ENCODE measurements at places on chromosomes 1 and 21.

- DNase-seq, result no peak
These were observed 30.2 kb downstream of the LPAR3 start for GRCh38 chr1:84862810-84863251.

DNA sequence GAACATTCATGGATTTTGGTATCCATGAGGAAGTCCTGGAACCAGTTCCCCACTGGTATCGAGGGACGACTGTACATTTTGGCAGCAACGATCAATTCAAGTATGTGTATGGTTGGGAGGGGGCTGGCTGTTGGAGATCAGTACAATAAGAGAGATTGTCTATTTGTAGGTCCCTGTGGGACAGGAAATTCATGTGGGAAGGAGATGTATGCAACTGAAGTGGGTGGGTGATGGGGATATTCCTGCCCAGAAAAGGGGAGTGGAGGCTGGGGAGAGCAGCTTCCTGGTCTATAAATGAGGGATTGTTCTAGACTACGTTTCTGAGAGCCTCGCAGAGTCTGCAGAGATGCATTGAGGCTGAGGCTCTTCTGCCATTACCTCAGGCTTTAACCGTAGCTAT is 140.2 kb upstream of the MAGI3 start:
- no peak for DNase-seq

GRCh38 chr1:193009501-193009900 is 49.7 kb downstream of the UCHL5 start:
- DNase-seq, result no peak

DNA sequence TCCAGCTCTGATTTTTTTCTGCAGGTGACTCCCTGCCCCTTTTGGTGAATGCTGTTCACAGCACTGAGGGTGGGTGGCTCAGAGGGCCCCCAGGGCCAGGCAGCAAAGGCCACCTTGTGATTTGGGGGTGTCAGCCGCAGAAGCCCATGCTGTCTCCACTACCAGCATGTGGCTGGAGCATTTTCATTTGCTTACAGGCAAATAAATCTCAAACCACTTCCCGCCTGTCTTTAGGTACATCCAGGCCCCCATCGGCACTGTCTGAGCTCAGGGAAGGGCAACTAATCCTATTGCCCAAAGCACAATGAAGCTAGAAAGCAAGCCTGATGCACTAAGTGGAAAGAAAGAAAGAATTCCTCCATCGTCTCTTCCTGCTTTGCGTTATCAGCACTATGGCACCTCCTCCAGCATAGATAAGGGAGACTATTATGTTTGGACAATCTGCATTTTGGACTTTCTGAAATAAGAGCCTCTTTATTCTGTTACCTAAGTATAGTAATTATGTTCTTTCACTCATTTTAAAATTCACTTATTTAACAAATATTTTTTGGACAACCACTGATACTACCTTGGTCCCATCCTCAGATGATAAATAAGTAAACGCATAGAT is 100.5 kb upstream of the TLR5 start:
- DNase-seq, result no peak

- DNase-seq, result no peak
These were observed 30.3 kb downstream of the WNT4 start for GRCh38 chr1:22112554-22112953.

DNA sequence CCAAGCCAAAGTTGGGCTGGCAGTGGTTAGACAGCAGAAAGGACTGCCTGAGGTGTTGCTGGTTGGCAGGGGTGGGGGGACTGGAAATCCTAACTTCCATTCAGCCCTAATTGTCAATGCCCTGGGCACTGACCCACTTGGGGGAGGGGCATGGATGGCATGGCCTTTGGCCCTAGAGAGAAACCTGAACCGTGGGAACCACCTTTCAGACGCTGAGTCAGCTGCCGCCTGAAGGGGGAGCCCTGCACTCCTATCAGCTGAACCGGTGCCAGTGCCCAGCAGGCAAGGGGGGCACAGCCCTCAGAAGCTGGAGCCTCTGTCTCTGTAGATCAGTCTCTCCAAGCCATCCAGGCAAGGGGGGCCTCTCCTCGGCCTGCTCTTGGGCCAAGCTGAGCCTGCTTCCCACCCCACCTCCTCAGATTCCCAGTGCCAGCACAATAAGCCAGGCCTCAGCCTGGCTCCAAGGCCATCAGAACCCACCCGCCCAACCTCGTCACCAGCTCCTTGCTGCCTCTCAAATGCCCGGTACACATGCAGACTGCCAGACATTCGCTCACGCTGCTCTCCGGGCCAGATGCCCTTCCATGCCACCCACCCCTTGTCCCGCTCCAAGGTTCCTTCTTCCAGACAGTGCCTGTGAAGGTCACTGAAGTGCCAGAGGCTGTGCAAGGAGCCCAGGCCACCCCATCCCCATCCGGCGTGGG is 11.6 kb downstream of the TINAGL1 start:
- no peak for DNase-seq

DNA sequence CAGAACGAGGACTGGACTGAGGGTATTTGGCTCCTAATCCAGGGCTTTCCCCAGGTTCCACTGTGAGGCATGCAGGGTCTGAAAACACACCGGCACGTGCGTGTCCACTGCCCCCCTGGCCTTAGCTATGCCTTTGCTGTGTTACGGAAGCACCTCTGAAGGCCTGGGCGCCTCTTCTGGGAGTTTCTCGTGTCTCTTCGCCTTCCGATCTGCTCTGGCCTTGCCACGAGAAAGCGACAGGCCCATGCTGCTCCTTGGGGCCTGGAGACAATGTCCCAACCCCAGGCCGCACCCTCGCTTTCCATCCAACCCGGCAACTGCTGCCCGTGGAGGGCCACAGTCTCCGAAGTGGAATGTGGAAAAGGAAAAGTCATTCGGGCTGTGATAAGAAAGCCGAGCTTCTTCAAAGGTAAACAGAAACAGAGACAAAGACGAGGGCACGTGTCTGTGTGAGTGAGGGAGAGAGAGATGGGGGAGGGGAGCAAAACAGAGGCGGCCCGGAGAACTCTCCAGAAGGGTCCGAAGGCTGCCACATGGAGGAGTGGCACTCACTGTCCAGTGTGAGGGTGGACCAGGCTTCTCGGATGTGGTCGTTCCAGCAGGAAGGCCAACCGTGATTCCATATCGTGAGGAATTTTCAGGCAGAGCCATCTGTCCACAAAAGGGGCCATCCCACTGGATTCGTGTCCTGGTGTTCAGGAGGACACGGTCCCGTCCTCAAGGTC is 3.4 kb upstream of the UMODL1 start:
- no peak for DNase-seq

DNA sequence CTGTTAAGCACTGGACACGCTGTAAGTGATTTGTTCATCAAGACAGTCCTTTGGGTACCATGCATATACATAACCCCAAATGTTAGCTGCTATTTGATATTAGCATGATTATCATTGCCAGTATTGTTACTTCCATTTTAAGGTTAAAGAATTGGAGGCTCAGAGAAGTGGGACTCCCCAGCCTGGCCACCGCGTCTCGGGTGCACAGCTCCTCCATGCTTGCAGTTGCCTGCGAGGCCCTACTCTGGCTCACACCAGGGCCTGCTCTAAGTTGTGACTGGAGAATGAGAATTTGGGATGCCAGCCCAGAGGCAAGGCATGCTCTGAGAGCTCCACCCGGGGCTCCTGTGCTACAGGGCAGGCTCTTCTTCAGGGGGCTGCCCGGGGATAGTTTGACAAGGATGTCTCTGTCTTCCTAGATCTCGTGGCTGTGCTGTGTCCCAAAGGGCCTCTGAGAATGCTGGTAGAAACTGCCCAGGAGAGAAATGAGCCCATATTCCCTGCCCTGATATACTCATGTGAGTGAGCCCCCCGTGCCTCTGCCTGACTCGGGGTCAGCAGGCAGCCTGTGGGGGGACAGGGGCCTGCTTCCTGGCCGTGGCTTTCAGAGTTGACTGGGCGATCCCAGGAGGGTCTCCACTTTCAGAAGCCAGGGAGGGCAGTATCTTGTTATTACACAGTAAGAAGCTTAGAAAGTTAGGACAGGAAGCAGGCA is 19.4 kb downstream of the PSEN2 start:
- DNase-seq, result no peak

- no peak for DNase-seq
These were observed 59.6 kb downstream of the EDEM3 start for GRCh38 chr1:184695023-184695422.

GRCh38 chr21:39336457-39337008 is 12.4 kb downstream of the HMGN1 start:
- no peak for DNase-seq

DNA sequence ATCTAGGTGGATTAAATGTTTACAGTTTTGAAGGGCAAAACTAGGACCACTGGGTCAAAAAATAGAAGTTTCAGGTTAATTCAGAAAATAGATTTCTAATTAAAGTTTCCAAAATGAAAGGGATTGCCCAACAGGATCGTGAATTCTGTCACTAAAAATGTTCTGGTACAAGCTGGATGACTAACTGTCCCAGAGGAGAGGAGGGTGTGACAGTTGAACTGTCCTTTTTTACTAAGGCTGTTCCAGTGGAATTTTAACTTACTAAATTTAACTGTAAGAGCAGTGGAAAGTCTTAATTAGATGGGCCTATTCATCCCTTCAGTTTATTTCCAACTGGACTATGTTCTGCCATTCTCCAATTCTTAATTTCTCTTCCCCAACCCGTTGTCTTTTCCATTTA is 7.2 kb downstream of the SNX7 start:
- DNase-seq, result no peak

- no peak for DNase-seq
These were observed 33.0 kb downstream of the CAMK1G start for GRCh38 chr1:209616366-209617046.

DNA sequence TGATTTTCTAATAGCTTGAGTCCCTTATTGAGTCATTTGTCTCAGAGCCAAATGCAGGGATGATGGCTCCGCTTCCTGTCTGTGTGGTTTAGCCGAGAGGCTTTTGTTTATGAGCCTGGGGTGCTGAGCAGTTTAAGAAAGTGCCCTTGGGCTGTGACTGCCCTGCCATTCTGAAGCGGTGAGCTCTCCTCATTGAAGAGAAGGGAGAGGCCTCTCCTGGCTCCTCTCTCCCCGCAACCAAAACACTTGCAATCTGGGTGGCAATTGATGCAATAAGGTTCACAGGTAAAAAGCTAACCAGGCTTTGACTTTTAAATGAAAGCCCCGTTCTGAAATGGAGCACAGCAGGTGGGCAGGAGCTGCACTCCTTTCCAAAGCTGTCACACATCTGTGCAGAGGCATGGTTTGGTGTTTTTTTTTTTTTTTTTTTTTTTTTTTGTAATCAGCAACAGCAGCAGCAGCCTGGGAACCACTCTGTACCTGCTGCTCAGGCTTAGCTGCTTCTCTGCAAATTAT is 403.7 kb downstream of the SIPA1L2 start:
- DNase-seq, result no peak

DNA sequence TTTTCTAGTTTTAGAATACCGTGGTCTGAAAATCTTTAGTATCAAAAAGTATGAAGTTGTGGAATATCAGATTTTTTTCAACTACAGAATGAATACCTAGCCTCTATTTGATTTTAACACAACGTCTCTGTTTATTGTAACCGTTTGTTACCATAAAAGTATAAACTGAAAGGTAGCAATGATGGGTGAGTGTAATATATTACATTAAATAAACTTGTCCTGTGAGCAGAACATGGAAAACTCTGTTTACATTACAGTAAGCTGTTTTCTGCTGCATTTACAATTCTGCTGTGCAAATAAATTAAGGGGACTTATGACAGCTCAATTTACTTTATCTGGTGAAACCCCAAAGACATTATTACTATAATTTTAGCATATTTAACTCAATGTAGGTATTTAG is 62.5 kb downstream of the CHRM3 start:
- no peak for DNase-seq

DNA sequence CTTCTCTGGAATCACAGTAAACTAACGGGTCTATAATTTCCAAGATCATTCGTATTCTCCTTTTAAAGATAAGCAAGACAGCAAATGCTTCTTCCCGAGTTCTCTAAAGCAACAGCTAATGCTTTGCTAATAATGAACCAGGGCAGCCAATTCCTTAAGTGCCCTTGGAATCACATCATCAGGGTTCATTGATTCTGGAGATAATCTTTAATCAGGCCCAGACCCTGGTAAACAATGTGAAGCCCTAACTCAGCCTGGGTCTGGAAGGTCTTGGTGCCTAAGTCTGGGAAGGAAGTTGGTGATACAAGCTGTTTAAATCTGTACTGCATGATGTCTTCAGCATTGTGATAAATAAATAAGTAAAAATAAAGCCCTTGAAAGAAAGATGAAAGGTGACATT is 18.4 kb downstream of the ERI3 start:
- no peak for DNase-seq

- DNase-seq, result no peak
These were observed 389.2 kb downstream of the LMX1A start for GRCh38 chr1:164967300-164967699.

GRCh38 chr1:46735708-46736324 is 16.9 kb upstream of the EFCAB14 start:
- no peak for DNase-seq

GRCh38 chr21:43736224-43736883 is 17.4 kb downstream of the PDXK start:
- DNase-seq, result no peak

- DNase-seq, result no peak
These were observed 6.0 kb downstream of the LY9 start for GRCh38 chr1:160801836-160802580.

GRCh38 chr1:2431103-2431502 is 18.7 kb upstream of the PEX10 start:
- DNase-seq, result no peak

DNA sequence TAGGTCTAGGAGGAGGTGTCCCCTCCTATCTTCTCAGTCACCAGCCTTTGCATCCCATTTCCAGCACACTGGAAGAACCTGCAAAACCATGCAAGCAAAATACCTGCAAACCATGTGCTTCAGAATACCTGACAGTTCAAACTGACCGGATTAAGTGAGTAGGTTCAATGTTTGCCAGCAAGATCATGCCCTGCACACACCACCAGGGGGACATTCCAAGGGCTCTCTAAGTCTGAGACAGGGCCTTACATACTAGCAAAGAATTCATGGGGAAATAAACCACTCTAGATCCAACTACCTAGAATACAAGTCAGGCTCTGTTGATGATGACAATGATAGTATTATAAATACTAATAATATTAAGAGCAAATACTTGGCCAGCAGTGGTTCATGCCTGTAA is 27.6 kb downstream of the INPP5B start:
- DNase-seq, result no peak

DNA sequence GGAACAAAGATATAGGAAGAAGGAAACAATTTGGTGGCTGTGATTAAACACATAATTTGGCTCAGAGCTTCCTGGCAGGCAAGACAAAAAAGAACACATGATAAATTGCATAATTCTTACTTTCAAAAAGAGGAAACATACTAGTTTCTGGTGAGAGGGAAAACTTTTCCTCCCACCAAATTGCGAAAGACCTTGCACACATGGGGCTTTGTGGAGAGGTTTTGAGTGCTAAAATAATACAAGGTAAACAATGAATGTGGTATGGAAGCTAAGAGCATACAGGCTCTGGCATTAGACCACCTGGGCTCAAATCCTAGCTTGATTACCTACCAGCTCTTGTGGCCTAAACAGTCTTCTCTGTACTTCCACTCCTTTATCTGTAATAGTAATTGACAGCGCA is 140.2 kb upstream of the HOOK1 start:
- DNase-seq, result no peak
